ENCODE measurements at places on chromosomes 16 and 17.

DNA sequence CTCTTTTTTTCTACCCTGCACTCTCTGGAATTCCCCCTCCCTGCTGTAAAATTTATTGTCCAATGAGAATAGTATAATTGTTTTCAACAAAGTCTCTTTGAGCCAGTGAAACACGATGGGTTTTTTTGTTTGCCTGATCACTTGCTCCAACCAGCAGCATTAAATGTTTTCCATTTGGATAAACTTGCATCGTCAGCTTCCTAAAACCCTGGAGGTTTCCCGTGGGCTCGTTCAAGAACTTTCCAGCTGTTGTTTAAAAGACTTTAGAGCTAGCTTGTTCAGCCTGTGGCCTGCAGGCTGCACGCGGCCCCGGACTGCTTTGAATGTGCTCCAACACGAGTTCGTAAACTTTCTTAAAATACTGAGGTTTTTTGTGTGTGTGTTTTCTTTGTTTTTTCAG, 14.9 kb downstream of the NAGPA start:
- DNase-seq: no peak

GRCh38 chr16:56617212-56618085, 8.1 kb upstream of the MT1E start:
- no peak for DNase-seq

DNA sequence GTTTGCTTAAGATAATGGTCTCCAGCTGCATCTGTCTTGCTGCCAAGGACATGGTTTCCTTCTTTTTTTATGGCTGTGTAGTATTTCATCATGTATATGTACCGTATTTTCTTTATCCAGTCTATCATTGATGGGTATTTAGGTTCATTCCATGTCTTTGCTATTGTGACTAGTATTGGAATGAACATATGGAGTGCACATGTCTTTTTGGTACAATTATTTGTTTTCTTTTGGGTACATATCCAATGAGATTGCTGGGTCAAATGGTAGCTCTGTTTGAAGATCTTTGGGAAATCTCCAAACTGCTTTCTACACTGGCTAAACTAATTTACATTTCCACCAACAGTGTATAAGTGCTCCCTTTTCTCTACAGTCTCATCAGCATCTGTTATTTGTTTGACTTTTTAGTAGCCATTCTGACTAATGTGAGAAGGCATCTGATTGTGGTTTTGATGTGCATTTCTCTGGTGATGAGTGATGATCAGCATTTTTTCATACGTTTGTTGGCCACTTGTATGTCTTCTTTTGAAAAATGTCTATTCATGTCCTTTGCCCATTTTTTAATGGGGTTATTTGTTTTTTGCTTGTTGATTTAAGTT, 66.2 kb downstream of the TNFRSF13B start:
- DNase-seq: no peak

- no peak for DNase-seq
Observed at GRCh38 chr16:88538366-88539060, 31.7 kb upstream of the ZC3H18 start.

GRCh38 chr17:32958418-32958817, 30.5 kb downstream of the TMEM98 start:
- DNase-seq: no peak

DNA sequence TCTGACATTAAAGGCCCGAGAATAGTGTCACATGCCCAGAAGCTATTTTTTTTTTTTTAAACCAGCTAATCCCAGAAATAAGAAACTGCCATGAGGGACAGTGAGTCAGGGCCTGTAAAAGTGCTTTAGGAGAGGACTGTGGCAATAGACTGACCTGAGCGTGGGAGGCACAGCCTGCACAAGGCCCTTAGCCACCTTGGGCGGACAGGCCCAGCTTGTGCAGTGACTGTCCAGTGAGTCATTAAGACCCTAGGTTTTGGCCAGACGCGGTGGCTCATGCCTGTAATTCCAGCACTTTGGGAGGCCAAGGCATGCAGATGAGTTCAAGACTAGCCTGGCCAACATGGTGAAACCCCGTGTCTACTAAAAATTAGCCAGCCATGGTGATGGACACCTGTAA, 343.0 kb upstream of the ZFHX3 start:
- DNase-seq: no peak

DNA sequence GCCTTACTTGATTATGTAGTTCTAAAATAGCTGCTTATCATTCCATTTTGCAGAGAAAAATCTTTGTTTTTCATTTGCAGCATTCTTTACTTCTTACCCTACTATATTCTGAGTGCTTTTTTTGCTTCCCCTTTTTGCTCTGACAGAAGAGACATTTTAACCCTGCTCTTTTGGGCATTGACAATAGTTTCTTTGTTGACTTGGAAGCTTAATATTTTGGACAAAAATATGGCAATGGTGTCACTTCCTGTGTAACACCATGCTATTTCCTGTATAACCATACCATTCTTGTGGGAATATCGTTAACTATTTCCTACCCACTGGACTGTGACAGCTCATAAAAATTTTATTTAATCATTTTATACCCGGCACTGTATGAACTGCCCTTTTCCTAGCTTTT, 747.1 kb downstream of the CDH8 start:
- no peak for DNase-seq

DNA sequence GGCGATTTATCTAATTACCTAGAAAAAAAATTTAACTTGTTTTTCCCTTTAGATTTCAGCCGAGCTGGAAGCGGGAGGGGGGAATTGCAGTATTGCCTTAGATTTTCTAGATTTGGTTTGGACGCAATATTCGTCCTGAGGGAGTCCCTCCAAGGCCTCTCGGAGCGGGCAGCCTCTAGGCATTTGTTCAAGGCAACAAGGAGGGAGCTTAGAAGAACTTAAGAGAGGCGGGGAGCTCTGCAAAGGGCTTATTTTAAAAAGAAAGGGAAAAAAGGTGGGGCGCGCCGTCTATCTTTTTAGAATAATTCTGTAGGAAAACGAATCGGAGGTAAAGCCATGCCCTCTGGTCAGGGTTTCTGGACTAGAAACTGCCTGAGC, 407 bp upstream of the TMEM94 start:
- DNase-seq: no peak

DNA sequence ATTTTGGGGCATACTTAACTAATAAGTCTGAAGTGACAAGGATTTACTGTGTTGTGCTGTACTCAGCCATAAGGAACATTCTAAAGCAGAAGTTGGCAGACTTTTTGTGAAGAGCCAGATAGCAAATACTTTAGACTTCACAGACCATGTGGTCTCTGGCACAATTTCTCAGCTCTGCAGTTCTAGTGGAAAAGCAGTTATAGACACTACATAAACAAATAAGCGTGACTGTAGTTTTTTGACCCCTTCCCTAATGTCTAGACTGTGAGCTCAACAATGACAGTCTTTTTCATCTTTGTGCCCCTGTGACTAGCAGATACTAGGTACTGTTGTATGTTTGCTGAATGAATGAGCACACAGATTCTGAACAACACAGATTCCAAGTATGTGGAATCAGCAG, 4.9 kb downstream of the RPAIN start:
- DNase-seq: no peak

DNA sequence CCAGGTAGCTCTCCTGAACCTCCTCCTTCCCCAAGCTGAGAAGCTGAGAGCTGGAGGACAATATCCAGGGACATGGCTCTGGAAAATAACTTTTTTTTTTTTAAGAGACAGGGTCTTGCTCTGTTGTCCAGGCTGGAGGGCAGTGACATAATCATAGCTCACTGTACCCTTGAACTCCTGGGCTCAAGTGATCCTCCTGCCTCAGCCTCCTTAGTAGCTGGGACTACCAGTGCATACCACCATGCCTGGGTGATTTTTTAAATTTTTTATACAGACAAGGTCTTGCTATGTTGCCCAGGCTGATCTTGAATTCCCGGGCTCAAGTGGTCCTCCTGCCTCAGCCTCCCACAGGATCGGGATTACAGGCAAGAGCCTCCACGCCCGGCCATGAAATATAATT, 6.2 kb downstream of the SLC46A1 start:
- DNase-seq: no peak

- peak; percentile 15 for DNase-seq
Observed at GRCh38 chr17:66441101-66441661, 138.8 kb downstream of the PRKCA start.

DNA sequence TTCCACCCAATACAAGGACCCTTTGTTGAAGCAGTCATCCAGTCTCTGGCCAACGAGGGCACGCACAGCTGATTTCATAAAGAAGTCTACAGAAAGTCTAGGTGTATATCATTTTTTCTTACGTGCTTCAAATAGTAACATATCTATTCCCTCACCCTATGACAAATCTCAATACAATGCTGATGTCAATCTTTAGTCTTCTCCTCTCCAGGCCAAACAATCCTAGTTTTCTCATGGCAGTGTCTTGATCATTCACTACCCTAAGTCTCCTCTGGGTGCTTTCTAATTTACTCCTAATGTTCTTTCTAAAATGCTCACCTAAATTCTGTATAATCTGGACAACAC, 92.6 kb downstream of the CACNG1 start:
- DNase-seq: no peak

- no peak for DNase-seq
Observed at GRCh38 chr16:62846399-62847057, 810.3 kb upstream of the CDH8 start.

GRCh38 chr16:15415511-15415985, 18.8 kb upstream of the BMERB1 start:
- no peak for DNase-seq

DNA sequence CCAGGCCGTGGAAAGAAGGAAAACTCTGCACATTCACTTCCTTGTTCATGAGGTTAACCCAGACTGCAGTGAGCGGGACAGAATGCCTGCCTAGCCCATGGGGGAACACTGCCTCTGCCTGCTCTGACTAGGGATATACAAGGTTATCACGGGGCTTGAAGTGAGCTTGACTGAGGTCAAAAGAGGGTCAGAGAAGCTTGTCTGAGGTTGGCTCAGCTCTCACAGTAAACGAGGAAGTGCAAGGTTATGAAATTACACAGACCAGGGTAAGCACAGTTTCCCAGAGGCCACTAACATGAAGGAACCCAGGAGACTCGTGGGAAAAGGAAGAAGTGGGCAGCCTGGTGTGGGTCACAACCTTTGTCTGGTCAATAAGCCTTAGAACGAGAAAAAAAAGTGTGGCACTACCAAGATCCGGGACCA, 28.7 kb downstream of the HIC1 start:
- no peak for DNase-seq

GRCh38 chr16:75251280-75252048, at the start of gene BCAR1:
Gene BCAR1 (minus strand): TSS chr16:75251624. CDS start chr16:75251482, 142 bp downstream.
- peak; percentile 84 for DNase-seq

DNA sequence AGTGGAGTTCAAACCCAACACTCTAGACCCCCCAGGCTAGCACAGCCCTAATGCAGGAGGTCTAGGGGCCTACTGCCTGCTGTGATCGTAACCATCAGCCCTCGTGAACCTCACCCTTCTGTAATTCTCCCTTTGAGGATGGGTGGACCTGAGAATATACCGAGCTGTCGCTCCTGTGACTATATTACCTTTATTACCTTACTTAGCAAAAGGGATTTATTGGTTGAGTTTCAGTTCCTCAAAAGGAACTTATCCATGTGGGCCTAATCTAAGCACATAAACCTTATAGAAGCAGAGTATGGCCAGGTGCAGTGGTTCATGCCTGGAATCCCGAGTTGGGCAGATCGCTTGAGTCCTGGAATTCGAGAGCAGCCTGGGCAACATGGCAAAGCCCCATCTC, 19.2 kb upstream of the EMP2 start:
- no peak for DNase-seq

GRCh38 chr16:89545831-89546574, 14.5 kb upstream of the RPL13 start:
- no peak for DNase-seq

DNA sequence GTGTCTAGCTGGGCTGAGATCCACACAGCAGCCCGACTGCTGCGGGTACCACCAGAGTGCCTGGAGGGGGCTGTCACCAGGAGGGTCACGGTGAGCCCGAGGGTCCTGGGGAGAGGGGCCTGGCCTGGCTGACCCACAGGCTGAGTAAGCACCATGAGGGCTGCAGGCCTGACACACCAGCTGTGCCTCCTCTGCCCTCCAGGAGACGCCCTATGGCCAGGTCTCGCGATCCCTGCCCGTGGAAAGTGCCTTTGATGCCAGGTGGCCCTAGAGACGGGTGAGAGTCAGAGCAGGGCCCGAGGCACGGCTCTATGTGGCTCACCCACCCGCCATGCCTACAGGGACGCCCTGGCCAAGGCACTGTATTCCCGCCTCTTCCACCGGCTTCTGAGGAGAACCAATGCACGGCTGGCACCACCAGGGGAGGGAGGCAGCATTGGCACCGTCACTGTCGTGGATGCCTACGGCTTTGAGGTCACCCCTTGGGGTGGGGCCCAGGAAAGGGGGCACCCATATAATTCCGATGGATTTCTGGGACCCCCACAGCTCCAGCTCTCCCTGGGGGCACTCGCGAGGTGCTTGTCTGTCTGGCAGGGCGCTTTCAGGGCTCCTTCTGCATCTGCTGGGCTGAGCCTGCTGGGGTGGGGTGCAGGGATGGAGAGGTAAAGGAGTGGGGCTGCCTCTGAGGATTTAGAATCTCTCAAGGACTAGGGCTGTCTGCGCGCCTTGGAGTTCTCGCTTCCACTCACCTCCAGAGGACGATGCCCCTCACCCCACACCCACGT, 7.1 kb downstream of the MYO15B start:
- no peak for DNase-seq

DNA sequence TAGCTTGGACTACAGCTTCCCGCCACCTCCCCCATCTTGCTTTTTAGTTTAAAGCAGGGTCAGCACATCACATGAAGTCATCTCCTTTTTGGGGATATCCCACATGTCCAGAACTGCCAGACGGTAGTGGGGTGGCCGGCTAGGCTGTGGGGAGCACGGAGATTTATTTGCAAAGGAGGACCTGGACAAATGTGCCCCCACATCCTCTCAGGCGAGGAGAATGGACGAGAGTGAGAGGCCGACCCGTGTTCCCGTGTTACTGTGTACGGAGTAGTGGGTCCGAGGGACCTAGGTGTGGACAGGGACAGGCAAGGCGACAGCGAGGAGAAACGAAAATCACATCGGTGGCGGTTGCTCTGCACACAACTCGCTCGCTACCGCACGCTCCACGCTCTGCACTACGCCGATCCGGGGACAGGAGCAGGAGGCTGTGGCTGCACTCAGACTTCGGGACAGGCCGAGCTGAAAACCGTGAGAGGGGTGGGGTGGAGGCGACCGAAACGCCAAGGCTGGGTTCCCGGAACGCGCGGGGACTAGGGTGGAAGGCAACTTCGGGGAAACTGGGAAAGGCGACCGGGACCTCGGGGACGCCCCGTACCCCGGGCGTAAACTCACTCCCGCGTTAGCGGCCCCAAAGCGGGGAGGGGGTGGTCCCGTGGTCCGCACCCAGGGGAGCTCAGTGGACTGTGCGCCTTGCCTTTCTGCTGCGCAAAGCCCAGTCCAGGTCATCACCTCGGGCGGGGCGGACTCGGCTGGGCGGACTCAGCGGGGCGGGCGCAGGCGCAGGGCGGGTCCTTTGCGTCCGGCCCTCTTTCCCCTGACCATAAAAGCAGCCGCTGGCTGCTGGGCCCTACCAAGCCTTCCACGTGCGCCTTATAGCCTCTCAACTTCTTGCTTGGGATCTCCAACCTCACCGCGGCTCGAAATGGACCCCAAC, at the start of gene MT1A:
TSS of gene MT1A (plus strand) at position 853 of the 937 bp plus-strand sequence. CDS start at position 926, 73 bp downstream.
- peak; percentile 41 for DNase-seq

GRCh38 chr17:61731330-61731729, 132.0 kb downstream of the BRIP1 start:
- DNase-seq: no peak

- peak; percentile 65 for DNase-seq
Observed at GRCh38 chr17:81487487-81488275, 24.9 kb downstream of the ACTG1 start.

GRCh38 chr17:61645920-61646319, 54.9 kb upstream of the NACA2 start:
- no peak for DNase-seq

- DNase-seq: no peak
Observed at GRCh38 chr16:27234603-27235002, 31.3 kb downstream of the KDM8 start.

Data from occipital lobe (tissue), 3 donors.